Stimulated activated CD8-positive, alpha-beta memory T cell treated with anti-CD3 and anti-CD28 coated beads, Interleukin-7, amount 100 ng/mL, for 1 hour (primary cell): ENCODE measurements at places on chromosomes 5 and 9.

DNA sequence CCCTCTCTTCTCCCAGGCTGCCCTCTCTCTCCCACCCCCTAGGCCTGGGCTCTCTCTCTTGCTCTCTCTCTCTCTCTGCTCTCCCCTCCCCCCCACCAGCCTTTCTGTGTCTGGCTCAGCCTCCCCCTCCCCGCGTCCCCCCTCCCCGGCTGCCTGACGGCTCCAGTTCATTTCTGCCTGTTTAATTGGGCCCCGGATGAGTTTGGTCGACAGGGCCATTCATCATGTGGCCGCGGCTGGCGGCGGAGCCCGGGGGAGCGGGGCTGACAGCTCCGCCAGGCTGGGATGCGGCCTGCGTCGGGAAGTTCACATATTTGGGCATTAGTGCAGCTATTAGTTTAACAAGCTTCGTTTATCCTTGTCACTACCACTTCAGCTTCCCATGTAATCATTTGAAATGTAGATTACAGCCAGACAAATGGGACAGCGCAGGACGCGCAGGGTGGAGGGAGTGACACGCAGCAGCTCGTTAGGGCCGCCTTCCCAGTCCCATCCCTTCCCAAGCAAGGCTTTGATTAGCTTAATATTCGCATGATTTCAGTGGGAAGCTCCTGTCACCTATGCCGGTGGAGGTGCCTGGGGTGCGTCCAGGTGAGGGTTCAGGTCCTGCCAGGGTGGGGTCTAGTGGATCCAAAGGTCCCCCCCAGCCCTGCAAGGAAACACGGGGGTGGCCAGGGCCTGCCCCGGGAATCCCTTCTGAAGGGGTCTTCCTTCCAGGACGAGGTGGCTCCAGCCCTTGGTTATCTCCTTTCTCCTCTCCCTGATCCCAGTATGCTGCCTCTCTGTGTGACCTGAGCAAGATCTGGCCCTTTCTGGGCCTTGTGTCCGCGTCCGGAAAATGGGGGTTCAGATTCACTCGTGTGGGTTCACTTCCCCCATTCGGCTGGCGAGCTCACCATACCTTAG is 214.8 kb downstream of the PAX5 start:
- DNase-seq, result no peak

- DNase-seq, result no peak
Measured at GRCh38 chr5:13990896-13991295, 46.4 kb upstream of the DNAH5 start.

- DNase-seq, result no peak
Measured at GRCh38 chr5:88450239-88450638, 181.6 kb upstream of the TMEM161B start.

GRCh38 chr5:110104726-110105669 is 415.3 kb downstream of the MAN2A1 start:
- DNase-seq, result no peak

DNA sequence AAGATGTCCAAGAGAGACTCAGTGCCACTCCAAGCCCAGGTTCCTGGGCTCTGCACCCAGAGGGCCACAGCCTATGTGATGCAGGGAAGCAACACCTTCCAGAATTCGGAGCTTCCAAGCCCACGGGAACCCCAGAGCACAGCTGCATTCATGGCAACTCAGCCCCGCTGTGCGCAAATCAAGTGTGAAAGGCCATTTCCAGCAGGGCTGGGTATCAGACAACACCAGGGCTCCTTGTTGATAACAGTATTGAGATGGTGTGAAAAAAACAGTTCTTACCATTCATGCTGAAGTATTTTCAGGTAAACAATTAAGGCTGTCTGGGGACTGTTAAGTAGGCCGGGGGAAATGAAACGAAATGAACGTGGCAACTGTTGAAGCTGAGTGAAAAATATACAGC is 10.1 kb downstream of the ROR2 start:
- no peak for DNase-seq

- DNase-seq, result peak; percentile 15
Measured at GRCh38 chr5:34898258-34898895, 16.9 kb downstream of the RAD1 start.

DNA sequence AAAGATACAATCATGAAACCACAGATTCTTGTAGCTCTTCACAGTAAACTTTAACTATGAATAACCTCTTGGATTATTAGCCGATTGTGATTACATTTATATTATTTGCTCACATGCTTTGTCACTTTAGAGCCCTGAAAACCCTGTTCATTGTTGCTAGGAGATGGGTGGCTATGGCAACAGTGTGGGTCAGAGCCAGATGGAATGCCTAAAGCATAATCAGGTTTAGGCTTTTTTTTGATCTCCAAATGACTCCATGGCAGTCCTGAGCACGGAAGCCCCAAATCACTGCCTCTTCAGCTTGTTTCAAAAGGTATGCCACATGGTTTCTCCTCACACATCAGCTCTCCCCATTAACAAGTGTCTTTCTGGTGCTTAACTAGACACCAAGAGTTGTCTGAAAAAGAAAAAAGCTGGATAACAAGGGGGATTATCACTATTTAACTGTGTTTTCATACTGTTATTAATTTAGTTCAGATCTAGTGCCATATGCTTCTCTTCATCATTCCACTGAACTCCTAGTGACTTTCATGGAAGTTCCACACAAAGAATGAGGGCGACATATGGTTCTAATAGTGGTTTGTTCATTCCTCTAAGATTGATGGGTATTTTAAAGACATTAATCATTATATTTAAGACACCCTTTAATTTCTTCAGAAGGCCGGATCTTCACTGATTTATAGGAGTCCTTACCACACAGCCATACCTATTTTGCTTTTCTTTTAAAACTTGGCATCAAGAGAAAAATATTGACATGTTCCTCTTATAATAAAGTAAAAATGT is 88.8 kb upstream of the PAM start:
- no peak for DNase-seq

DNA sequence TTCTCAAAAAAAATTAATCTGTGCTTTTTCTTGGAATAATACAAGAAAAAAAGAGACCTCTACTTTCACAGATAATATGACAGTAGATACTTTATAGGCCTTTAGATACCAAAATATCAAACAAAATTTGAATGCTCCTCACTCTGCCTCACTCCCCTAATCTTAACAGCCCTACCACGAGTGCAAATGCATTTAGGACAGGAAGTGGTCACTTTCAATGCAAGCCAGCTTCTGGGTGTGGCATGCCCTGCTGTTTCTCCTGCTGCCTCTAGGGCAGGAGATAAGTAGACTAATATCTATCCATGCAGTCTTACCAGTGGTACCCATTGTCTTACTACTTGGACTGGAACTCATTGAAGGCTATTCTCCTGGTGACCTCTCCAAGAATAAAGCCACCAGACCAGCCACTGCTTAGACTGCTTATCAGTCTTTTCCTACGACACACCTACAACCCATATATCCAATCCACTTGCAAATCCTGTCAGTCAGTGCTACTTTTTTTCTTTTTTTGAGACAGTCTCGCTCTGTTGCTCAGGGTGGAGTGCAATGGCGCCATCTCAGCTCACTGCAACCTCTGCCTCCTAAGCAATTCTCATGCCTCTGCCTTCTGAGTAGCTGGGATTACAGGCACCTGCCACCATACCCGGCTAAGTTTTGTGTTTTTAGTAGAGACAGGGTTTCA is 23.0 kb downstream of the FRRS1L start:
- no peak for DNase-seq

GRCh38 chr9:72734631-72735030 is 213.2 kb downstream of the TMC1 start:
- DNase-seq, result no peak

DNA sequence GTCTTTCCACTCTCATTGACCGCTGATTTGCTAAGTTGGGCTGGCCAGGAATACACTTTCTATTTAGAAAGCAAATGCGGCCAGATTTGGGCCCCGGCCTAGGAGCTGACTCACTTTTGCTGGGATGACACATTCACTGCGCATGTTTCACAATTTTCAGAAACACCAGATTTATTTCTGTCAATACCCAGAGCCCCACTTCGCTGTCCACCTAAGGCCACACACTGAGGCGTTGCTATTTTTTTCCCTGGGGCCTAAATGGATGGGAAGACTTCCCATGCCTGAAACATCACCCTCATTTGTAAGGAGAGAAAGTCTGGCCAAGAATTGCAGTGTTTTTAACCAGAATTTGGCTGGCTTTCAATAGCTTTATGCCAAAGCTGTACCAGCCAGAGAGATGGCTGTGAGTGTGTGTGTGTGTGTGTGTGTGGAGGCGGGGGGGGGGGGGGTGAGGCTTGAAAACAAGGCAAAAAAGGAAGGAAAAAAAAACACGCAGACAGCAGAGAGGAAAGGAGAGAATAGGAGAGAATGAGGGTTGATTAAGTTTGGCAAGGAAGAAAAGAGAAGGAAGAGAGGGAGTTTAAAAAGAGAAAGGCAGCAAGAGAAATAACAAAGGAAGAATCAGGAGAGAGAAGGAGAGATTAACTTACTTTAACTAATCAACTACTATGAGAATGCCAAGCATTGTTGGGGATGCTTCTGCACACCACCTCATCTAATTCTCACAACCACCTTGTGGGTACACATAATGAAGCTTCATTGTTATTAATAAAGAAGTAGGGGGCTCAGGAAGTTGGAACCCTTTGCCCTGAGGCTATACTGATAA is 261.4 kb upstream of the KLF4 start:
- DNase-seq, result no peak

DNA sequence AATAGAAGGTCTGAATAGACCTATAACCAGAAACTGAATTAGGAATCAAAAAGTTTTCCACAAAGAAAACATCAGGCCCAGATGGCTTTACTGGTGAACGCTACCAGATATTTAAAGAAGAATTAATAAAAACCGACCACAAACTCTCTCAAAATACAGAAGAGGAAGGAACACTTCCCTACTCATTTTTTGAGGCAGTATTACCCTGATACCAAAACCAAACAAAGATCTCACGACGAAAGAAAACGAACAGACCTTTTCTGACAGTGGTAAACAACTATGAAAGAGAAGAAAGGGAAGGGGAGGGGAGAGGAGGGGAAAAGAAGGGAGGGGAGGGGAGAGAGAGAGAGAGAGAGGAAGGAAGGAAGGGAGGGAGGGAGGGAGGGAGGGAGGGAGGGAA is 13.5 kb downstream of the B4GALT1 start:
- DNase-seq, result no peak

GRCh38 chr9:419571-420171 is 205.0 kb downstream of the DOCK8 start:
- no peak for DNase-seq

- DNase-seq, result no peak
Measured at GRCh38 chr5:139638736-139639618, 9.2 kb upstream of the CXXC5 start.

- no peak for DNase-seq
Measured at GRCh38 chr9:81266674-81267073, 422.7 kb downstream of the TLE1 start.

DNA sequence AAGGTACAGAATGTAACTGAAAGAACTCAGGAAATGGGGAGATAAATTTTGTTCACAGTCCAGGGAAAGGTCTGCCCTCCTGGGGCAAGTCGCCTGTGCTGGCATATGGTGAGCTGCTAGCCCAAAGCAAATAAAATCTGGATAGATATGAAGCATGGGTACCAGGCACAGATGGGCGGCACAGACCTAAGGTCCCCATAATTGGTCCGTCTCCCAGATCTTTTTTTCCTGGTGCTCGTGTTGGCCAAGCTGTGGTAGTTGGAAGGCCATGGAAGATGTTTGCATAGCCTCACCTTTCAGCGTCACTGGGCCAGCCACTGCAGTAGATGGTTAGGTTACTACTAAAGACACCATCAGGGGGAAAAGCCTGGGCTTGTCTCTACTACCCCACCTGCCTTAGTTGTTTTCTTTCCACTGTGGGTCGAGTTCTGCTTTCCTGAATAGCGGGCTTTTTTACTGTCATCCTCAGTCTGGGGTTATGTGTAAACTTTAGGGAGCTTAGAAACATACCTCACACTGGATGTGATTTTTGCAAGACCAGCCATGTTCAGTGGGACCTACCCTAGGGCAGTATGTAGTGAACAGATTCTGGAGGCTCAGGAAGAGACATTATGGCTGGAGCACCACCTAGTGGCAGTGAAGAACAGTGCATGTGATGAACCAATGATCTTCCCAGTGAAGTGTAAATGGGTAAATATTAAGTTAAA is 24.2 kb upstream of the GLRX start:
- DNase-seq, result peak; percentile 42

GRCh38 chr5:64210866-64211265 is 45.2 kb downstream of the RNF180 start:
- no peak for DNase-seq

DNA sequence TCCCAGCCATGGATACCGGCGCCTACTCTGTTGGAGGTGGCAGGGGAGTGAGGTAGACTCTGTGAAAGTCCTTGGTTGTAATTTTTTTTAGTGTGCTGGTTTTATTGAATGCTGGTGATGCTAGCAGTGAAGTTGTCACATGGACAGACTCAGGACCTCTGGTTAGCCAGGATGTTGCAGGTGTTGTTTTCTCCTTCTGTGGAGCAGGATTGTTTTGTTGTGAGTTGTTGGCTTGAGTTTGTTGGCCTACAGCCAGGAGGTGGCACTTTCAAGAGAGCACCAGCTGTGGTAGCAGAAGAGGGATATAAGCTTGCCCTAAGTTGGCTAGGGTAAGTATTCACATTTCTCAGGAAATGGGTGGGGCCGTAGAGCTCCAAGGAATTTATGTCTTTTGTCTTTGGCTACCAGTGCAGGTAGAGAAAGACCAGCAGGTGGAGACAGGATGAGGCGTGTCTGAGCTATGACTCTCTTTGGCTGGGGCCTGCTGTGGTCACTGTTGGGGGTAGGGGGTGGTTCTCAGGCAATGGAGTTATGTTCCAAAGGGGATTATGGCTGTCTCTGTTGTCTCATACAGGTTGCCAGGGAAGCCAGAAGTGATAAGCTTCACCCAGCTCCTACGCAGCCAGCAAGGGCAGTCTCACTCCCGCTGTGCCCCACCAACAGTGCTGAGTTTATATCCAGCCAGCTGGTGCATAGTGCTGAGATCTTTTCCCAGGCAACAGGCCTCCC is 248.7 kb downstream of the TAF11L14 start:
- DNase-seq, result no peak

- no peak for DNase-seq
Measured at GRCh38 chr9:114674798-114675540, 7.0 kb downstream of the TEX48 start.

DNA sequence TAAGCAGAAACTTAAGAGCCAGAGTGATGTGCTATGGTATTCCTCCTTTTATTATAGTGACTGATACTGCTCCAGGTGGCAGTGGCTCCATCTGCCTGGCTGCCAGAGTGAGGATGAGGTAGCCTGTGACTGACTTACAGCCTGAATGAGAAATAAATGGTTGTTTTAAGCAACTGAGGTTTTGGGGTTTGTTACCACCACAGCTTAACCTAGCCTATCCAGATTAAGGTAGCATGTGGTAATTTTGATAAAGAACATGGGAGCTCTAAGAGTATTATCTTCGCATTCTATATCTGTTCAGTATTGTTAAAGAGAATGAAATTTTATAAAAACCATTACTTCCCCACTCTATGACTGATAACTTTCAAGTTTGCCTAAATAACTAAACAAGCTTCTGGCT is 39.0 kb downstream of the GOLPH3 start:
- DNase-seq, result no peak

GRCh38 chr5:14032918-14033317 is 88.4 kb upstream of the DNAH5 start:
- no peak for DNase-seq

GRCh38 chr5:173689737-173690360 is 73.4 kb upstream of the BOD1 start:
- DNase-seq, result no peak
